ENCODE measurements at places on chromosomes 1 and 21.

DNA sequence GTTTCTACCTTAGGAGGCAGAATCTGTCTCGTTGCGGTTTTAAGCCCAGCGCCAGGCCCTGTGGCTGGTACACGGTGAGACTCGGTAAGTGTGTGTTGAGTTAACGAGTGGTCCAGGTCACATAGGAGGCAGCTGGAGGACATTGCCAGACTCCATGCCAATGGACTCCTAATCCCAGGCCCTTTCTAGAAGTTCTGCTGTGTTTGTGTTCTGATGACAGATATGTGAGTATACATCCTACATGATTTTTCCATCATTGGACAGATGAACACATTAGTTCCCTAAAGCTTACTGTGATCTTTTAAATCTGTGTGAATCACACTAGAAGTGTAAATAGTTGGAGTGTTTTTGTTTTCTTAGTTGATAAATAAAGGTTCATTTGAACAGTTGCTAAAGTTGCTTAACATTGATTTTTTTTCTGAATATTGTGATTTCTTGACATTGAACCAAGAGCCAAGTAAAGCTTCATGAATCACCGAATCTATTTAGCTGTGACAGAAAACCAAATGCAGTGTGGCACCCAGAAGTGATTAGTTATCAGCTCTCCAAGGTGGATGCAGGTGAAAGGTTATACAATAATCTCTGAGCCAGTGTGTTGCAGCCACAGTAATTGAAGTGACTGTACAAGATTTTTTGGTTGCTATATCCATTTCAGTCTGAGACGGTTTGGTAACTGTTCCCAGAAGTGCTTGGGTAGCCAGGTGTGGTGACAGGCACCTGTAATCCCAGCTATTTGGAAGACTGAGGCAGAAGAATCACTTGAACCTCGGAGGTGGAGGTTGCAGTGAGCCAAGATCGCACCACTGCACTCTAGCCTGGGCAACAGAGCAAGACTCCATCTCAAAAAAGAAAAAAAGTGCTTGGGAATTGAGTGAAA lies 46.3 kb downstream of the DOP1B start:
- DNase-seq, result no peak

DNA sequence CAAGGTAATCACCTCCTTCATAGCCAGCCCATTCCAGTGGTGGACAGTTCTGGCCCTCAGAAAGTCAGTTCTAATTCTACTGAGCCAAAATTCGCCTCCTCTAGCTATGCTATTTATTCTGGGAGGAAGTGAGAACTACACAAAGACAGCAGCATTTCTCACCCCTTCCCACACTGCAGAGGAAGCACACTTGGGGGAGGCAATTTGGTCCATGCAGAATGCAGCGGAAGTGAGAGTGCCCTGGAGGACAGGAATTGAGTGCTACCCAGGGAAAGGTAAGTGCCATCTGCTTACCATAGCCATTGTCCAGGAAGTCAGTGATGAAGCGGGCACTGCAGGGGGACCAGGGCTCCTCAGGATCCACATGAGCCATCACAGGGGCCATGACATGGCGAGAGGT lies 3.7 kb downstream of the ADAMTS4 start:
- DNase-seq, result no peak

GRCh38 chr1:173784997-173785396 lies 39.5 kb upstream of the DARS2 start:
- DNase-seq, result no peak

- no peak for DNase-seq
Measured at GRCh38 chr1:89704014-89704413, 71.1 kb downstream of the LRRC8C start.

GRCh38 chr1:225881081-225881958 lies 860 bp downstream of the TMEM63A start:
- peak; percentile 20 for DNase-seq

- no peak for DNase-seq
Measured at GRCh38 chr1:168623003-168623828, 46.8 kb downstream of the XCL1 start.

- DNase-seq, result no peak
Measured at GRCh38 chr1:236143104-236143948, 987 bp downstream of the GPR137B start.

DNA sequence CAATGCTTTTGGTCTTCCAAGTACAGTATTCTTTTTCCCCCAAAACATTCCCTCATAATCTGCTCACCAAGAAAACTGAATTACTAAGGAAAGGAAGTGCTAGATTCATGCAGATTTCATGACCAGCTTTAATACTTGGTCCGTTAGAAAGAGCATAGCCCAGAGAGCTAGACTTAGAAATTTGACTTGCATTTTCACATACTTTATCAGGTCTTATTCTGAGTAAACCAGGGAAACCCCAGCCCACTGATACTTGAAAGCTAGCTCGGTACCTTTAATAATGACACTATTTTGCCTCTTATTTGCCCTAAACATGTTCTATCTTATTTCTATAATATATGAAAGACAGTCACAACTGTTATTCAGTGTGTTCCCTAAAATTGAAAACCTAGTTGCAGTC lies 204.5 kb downstream of the TTLL7 start:
- no peak for DNase-seq

GRCh38 chr1:2091611-2092604 lies 41.7 kb downstream of the PRKCZ start:
- peak; percentile 19 for DNase-seq

Measured in hematopoietic multipotent progenitor cell treated with erythropoietin and hydrocortisone succinate and interleukin-3 and kit ligand, for 15 days (in vitro differentiated cells).